ENCODE measurements at places on chromosomes 11 and 22.

DNA sequence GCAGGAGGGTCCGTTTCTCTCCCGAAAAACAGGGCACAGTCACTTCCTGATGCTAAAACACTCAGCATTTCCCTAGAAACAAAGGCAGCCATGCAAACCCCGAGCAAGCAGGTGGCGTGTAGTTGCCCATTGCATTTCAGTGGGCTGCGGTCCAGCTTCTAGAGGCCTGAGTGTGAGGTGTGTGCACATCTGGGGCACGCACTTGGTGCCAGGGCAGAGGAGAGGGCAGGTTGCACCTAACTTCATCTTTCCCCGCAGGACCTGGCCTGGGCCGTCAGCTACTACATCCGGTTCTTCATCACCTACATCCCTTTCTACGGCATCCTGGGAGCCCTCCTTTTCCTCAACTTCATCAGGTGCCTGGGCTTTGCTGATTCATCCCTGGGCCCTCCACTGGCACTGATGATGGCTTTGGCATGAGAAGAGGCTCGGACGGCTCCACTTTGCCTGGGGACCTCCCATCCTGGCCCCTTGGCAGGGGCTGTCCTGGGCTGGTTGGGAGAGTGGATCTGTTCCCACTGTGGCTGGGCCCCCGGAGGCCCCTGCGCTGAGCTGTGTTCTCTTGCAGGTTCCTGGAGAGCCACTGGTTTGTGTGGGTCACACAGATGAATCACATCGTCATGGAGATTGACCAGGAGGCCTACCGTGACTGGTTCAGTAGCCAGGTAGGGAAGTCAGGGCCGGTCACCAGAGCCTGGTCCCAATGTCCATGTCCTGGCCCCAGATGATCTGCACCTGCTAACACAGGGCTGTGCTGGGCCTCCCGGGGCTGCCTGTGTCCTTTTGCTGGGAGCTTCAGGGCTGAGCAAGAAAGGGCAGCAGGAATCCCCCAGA lies 28.4 kb downstream of the FADS3 start:
- DNase-seq = no peak

DNA sequence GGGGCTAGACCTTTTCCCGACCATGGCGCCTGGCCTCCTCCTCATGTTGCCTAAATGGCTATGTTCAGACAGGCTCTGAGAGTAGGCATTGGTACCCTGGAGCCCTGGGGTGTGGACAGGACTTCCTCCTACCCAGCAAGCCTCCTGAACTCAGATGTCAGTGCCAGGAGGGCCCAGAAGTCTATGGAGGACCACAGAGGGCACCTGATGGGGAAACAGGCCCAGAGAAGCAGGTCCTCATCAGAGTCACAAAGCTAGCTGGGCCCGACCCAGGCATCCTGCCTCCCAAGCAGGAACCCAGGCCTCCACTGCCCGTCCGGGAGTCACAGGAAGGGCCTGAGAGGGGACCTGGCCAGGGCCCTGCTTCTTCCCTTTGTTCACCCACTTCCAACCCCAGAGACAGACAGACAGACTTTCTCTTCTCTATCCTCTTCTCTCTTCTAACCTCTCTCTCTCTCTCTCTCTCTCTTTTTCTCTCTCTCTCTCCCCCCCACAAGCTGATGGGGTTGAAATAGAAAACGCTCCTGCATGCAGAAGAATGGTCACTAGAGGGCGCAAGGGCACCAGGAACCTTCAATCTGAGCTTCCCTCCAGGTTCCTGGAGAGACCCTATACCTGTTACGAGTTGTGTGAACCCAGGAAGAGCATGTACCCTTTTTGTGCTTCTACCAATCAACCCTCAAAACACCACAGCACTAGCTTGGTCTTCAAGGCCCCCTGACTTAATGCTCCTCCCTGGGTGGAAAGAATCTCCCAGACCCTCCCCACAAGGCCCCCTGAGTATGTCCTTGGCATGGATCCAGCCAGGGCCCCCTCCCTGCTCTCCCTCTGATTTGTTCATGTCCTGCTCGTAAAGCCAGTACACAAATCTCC lies 27.1 kb downstream of the ARAP1 start:
- peak; percentile 76 for DNase-seq

DNA sequence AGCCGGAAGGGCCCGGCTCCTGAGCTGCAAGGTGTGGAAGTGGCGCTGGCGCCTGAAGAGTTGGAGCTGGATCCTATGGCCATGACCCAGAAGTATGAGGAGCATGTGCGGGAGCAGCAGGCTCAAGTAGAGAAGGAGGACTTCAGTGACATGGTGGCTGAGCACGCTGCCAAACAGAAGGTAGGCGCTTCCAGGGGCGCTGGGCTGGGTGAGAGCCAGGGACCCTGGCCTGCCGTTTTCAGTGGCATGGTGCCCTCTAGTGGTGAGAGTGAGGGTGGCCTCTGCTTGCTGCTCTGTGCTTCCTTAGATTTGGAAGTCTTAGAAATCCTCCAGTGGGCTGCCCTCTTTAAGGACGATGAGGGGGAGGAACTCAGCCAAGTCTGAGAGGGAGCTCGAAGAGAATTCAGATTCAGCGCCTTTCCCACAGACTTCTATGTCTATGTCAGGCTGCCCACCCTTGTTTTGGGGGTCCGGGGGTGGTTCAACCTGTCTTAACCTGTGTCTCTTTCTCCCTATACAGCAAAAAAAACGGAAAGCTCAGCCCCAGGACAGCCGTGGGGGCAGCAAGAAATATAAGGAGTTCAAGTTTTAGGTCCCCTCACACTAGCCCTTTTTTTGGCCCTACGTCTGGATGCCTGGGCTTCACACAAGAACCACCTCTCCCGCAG lies 1.8 kb upstream of the PACS1 start:
- DNase-seq = peak; percentile 72

- DNase-seq = no peak
Observed at GRCh38 chr11:30938171-30938570, 352.0 kb upstream of the MPPED2 start.

- DNase-seq = no peak
Observed at GRCh38 chr11:45772986-45773785, 31.8 kb upstream of the SLC35C1 start.

All from activated T-cell treated with anti-CD3 and anti-CD28 coated beads for 4 hours (primary cell).